CD4-positive, alpha-beta memory T cell (primary cell): ENCODE measurements at places on chromosomes 3 and 15.
A peak's percentile ranks its signal among the peaks of the same experiment; 100 is the strongest.

GRCh38 chr3:49017971-49018706, at the start of gene DALRD3:
TSS of gene DALRD3 (minus strand) at chr3:49018580. CDS start at chr3:49018564, 16 bp downstream.
- DNase-seq = peak; percentile 70

GRCh38 chr3:45355351-45355750, 33.0 kb upstream of the LARS2 start:
- DNase-seq = no peak

DNA sequence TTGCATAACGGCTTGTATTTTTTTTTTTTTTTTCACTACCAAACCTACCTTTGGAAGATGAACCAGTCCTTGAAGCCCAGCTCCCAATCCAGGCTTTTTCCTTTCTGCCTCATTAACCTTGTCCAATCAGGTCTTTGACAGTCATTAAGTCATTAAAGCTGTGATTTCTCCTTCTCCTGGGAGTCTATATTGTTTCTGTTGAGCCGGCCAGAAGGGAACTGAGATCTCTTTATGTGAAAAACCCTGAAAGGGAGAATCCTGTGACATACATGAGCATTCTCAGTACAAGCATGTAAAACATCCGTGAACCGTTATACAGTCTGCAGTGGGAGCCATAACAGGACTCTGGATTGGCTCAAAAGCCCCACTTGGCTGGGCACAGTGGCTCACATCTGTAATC, 40.0 kb downstream of the ZNF589 start:
- no peak for DNase-seq

DNA sequence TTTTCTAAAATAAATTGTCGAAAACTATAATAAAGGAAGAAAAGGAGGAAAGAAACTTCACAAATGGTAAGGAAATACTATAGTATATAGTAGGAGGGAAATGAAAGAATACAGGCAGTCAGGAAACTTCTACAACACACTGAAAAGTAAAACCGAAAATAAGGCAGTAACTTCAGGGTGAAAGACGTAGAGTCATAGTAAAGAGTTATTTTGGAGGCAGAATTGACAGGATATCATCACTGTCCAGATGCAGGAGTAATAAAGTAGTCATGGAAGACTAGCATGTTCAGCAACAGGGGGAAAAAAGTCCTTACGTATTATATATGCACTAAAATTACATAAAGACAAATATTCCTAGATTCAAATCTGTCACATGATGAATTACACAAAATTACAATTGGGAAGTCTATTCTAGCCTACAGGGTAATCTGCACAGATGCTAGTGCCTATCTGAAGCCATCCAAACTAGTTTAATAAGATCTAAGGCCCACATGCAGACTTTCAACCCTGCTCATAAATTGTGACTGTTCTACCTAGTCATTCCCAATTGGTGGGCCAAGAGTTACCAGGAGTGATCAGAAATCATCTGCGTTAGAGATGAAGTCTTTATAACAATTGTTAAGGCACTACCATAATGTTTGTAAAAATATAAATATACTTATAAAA, 14.0 kb downstream of the VPS13C start:
- DNase-seq = no peak

DNA sequence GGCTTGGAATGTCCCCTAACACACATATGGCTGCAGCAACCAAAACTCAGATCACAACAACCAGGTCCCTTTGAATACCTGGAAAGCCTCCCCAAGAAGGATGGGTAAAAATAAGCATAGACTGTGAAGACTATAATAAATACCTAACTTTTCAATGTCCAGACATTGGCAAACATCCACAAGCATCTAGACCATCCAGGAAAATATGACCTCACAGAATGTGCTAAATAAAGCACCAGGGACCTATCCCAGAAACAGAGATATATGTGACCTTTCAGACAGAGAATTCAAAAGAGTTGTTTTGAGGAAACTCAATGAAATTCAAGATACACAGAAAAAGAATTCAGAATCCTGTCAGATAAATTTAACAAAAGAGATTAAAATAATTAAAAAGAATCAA, 109.2 kb downstream of the NEDD4 start:
- DNase-seq = no peak

- DNase-seq = no peak
Observed at GRCh38 chr3:138187296-138188012, at the start of gene ARMC8. TSS of gene ARMC8 (plus strand) at chr3:138187301. CDS start at chr3:138187555, 254 bp downstream.

GRCh38 chr15:29704950-29705597, 117.2 kb downstream of the TJP1 start:
- DNase-seq = no peak

GRCh38 chr15:28918141-28918983, 32.6 kb downstream of the APBA2 start:
- no peak for DNase-seq

DNA sequence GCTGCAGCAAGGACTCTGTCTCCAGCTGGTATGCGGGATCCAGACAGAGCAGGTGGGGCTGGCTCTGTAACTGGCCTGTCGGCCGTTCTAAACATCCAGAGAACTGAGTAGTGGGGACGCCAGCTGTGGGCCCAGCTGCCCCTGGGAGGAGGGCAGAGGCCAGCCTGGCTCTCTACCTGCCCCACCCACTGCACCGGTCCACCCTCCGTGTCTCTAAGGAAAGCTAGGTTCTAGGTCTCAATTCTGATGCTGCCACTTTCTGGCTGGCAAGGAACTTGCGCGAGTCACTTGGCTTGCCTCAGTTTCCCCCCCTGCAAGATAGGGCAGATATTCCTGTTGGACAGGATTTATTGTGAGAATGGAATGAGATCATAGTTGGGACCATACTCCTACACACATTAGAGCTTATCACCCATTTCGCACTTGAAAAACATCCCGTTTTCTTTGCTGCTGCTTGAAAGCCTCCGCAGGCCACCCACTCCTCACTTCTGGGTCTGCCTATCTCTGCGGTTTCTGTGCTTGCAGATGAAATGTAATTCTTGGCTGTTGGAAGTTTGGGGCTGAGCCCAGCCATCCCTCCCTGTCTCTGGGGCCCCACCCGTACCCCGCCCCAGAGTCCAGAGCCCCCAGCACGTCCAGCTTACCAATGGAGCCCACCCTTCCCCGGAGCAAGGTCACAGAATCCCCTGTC, 65.8 kb downstream of the IQSEC1 start:
- peak; percentile 39 for DNase-seq

- no peak for DNase-seq
Observed at GRCh38 chr3:123816673-123817207, 67.4 kb downstream of the MYLK start.

DNA sequence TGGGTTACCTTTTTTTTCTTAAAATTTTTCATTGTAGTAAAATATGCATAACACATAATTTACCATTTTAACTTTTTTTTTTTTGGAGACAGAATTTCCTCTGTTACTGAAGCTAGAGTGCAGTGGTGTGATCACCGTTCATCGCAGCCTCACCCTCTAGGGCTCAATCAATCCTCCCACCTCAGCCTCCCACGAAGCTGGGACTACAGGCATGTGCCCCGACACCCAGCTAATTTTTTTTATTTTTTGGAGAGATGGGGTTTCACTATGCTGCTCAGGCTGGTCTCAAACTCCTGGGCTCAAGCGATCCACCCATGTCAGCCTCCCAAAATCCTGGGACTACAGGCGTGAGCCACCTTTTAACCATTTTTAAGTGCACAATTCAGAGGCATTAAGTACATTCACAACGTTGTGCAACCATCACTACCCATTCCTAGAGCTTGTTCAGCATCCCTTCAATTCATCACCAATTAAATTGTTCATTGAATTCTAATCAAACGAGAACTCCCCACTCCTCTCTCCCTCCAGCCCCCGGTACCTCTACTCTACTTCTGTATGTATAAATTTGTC, 44.6 kb downstream of the BHLHE40 start:
- no peak for DNase-seq

DNA sequence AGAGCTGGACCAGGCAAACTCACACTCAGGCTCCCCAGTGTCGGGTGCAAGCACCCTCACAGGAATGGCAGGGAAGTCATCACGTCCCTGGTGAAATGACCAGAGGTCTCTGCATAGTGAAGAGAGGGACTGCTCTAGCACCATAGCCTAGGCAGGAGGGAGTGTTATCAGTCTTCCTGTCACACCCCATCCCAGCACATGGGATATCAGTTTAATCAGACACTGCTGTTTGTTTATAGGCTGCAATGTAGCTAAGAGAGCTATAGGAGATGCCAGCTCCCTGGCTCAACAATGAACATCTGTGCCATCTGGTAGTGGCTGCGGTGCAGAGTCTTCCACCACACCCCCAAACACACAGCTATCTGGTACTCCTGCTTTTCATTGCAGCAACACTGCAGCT, 776.6 kb downstream of the ZNF385D start:
- no peak for DNase-seq

DNA sequence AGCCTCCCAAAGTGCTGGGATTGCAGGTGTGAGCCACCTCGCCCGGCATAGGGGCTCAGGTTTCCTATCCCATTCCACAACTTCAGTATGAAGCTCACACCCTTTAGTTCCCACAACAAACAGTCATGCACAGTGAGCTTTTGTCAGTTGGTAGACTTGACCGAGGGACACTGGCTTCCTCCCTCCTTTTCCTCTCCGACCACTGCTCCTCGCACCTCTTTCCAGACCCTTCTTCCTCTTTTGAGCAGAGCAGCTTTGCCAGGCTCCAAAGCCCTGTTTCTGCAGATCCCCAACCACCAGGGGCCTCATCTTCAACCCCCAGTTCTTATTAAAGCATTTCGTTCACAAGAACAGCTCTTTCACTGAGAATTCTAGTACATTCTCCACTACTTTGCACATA, 12.7 kb upstream of the CILP start:
- DNase-seq = no peak

DNA sequence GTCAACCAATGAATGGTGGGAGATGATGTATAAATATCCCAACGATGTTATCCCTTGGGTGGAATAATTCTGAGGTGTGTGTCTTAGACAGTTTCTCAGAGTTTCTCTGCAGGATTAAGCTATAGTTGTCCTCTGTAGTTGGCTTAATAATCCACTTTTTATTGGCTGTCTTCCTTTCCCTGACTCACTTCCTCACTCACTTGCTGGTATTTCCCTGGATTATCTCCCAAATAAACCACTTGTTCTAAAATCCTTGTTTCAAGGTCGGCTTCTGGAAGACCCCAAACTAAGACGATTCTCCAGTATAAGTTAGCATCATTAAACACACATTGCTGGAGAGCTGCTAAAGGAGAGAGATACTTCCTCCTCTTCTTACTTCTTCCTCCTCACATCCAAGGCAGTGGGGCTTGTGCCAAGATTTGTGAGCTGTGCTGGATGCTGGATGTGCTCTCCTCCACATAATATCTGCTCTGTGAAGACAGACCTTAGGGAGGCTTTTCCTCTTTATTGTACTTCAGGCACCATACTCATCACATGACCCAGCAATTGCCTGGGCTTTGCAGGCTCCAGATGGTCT, 22.5 kb upstream of the ROPN1 start:
- DNase-seq = no peak

DNA sequence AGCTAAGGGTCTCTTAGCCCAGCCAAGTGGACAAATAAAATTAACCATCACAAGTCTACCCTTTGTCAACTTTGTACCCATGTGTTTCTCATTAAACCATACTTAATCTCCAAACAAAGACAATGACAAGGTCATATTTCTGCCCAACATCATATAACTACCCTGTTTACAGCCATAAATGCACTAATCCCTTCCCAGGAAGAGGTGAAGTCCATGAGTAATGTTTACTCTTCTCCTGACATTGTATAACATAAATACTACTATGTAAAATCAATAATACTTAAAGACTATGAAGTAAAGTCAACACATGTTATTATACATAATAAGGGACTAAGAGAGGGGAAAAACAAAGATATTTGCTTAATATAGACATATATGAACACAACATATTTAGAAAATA, 38.5 kb upstream of the FAN1 start:
- DNase-seq = no peak

GRCh38 chr3:52234516-52235447, 4.2 kb downstream of the TWF2 start:
- DNase-seq = no peak

DNA sequence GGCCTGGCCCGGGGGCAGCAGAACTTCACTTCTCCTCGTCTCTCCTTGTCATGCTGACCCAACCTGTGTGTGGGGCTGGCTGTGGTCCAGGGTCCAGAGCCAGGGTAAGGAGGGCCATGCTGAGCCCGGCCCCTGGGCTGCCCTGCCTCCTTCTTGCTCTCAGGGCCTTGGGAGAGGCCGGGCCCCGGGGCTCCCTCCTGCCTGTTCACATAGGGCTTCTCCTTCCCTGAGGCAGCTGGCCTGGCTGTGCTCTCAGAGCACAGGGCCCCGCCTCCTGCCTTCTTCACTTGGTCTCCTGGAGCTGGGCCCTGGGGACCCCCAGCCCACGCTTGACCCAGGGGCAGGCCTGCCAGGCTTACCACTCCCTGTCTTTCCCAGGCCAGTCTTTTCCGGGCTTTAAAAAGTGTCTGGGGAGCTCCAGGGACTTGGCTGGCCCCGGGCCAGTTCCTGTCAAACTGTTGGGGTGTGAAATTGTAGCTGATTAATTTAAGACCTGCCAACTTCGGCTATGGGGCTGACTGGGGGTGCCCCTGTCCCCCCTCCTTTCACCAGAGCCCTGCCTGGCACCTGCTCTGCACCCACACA, 11.8 kb downstream of the PLXNA1 start:
- DNase-seq = no peak

DNA sequence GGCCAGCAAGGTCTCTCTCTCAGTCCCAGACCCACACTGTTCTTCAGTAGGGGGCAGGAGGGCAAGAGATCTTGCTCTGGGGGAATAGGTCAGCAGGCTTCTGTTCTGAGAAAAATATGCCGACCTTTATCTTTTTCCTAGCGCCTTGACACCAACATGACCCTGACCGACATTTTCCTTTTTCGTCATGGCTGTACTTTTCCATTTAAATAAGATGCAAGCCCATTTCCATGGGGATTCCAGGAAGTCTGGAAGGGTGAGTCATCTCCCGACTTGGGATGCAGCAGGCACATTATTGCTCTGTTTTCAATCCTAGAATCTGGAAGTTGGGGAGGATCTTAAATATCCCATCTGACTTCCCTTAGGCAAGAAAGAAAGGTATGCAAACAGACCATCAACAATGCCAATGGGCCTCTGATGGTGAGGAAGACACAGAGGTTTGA, 261.5 kb upstream of the LRTM1 start:
- DNase-seq = no peak

GRCh38 chr3:33004961-33005360, 53.5 kb downstream of the CCR4 start:
- DNase-seq = no peak
